T-helper 17 cell (primary cell): ENCODE measurements at places on chromosomes 16 and 17.
A peak's percentile ranks its signal among the peaks of the same experiment; 100 is the strongest.

DNA sequence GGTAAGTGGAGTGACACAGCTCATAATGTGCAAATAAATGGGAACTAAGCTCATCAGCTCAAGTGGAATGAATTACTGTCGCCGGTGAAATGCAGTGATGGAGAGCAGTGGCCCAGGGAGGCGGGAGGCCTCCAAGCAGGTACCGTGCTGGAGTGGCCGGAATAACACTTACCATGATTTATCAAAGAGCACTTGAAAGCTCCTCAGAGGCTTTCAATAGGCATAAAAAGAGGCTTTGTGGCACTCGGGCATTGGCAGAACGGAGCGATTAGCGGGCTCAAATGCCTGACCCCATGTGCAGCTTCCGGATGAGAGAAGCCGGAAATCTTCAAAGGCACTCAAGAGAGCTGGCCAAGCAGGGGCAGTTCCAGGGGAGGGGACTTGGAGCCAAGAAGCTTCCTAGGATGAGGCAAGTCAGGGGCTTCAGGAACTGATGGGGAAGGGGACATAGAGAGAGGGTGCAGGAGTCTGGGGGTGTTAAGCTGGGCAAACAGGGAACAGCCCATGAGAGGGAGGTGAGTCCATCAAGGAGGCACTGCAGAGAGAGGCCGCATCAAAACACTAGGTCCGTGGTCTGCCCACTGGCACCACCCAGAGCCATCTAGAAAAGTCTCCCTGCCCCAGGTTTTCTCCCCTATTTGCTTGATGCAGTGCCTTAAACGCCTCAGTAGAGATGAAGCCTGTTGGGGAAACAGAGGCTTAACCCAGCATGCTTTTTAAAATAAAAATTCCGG lies 144.0 kb upstream of the IRX6 start:
- DNase-seq, result no peak

DNA sequence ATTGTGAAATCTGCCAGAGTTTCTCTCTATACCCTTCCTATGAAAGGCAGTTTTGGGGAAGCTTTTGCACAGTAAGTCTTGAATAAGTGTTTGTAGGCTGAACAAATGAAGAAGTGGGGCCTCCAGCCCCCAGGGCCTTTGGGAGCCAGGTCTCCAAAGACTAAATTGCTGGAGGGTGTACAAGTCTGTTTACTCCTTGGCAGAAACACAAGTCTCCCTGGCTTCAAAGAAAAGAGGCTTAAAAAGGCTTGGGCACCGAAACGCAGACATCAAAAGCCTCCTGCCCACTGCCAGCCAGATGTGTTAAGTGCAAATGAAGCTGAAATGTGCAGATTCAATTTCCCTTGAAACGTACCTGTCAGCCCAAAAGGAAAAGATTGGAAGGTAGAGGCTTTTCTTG lies 146.3 kb downstream of the TMEM132E start:
- DNase-seq, result no peak

DNA sequence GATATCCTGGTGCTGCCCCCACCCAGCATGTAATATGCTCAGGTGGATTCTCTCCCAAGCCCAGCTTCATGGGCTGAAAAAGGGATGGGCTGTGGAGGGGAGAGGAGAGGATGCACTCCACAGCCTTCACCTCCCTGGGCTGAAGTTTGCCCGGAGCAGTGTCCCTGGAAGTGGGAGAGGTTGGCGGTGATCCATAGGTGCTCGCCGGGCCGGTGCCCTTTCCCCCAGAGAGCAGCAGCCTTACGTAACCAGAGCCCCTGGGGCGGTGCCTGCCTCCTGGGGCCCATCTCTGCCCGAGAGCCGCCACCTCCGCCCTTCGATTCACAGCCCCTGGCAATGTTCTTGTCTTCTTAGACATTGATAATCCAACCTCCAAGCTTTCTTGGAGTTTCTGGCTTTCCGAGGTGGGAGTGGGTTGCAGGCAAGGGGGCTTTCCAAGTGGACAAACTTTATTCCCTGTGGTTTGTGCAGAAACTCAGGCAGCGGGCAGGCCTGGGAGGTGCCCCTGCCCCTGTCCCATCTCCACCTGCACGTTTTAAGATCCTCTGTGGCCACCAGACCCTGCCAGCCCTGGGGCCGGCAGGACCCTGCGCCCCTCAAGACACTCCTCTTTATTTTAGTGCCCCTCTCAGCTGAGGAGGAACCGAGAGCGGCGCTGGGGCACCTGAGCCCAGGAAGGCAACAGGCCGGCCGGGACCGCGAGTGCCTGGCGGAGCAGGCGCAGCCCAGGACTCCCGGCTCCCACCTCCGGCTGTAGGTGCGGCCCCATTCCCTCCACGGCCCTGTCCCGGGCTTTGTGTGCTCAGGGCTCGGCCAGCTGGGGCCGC lies 3.1 kb upstream of the WDR90 start:
- DNase-seq, result no peak

DNA sequence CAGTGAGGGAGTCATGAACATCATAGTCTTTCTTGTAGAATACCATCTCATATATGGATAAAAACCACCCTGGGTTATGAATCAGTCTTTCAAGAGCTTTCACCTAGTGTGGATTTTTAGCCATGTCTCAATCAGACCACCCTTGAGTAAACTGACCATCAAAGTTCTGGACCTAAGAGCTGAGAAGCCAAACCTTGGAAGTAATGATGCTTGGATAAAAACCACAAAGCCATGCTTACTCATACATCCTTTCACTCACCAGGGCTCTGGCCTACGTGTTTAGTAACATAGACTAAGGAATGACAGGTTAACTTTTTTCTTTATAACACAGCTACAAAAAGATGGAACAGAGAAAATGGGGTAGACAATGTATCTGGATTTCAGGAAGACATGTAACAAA lies 167.2 kb downstream of the STX8 start:
- DNase-seq, result no peak

GRCh38 chr17:65557349-65558310 lies 3.8 kb downstream of the AXIN2 start:
- peak; percentile 42 for DNase-seq

DNA sequence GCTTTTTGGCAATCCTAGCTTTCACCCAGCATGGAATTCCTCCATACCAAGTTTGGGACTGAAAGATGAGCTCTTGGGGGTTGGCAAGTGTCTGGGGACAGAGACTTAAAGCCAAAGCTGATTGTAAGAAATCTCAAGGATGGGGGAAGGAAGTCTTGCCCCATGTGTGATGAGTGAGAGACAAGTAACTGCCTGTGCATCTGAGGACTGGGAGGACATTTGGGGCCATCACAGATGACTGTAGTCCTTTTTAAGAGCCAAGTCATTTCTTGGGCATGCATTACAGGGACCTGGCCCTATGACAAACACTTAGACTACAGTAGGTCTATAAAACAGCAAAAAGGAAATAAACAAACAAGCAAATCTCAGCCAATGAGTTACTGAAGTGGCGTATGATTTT lies 36.3 kb upstream of the CCL2 start:
- DNase-seq, result no peak

DNA sequence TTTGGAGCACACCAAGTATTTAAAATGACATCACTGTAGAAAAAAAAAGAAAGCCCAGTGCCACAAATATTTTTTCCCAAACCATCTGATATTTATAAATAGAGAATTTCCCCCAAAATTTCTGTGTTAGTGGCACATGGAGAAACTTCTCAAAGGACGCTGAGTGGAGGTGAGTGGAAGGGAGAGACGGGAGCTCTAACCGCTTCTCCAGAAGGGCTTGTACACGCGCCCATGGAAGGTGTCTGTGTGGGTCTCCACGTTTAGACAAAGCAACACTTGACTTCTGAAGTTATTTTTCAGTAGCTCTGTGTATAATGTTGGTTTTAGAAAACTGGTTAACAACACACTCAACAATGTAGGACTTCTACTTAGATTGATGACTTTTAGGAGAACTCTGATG lies 1.0 kb downstream of the MYOCD start:
- no peak for DNase-seq

DNA sequence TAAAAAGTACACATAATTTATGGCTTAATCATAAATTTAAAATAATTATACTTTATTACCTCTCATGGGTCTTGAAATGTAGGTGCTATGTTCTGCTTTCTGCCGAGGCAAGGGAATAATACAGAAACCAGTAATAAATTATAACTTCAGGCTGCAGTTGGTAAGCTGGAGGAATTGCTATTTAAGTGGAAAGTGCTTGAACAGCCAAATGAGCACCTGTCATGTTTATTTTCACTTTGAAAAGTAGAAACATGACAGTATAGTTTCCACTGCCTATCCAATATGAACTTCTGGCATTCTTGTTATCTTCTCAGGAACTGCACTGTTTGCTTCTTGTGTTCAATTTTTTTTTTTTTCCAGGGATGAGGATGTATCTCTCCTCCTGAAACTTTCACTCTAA lies 146.0 kb downstream of the FTO start:
- no peak for DNase-seq

DNA sequence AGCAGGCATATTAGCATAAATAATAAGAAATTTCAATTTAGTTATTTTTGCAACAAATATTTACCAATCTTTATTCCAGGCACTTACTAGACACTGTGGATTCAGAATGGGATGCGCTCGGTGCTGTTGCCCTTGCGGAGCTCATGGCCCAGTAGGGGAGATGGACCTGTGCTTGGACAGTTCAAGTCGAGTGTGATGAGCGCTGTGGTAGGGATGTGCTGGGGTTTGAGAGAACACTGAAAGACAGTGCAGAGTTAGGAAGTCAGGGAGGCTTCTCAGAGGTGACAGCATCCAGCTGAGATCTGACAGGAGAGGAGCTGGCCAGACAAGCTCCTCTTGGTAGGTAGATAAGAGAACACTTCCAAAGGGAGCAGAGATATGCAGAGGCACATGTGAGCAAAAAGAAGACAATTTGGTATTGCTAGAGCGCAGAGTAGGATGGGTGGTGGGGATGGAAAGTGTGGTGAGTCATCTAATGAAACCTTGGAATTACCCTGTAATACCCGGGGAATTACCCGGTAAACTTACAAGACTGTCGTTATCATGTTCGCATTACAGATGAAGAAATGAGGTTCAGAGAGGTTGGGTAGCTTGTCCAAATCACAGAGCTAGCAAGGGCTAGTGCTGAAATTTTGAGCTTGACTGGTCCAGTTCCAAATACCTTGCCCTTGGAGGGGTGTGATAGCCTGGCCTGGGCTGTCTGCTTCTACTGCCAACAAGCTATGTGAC lies 298.1 kb upstream of the N4BP1 start:
- DNase-seq, result no peak

- DNase-seq, result no peak
Observed at GRCh38 chr17:79811011-79811867, 14.4 kb upstream of the CBX8 start.

GRCh38 chr17:35566968-35567367 lies 6.3 kb upstream of the SLFN14 start:
- no peak for DNase-seq

DNA sequence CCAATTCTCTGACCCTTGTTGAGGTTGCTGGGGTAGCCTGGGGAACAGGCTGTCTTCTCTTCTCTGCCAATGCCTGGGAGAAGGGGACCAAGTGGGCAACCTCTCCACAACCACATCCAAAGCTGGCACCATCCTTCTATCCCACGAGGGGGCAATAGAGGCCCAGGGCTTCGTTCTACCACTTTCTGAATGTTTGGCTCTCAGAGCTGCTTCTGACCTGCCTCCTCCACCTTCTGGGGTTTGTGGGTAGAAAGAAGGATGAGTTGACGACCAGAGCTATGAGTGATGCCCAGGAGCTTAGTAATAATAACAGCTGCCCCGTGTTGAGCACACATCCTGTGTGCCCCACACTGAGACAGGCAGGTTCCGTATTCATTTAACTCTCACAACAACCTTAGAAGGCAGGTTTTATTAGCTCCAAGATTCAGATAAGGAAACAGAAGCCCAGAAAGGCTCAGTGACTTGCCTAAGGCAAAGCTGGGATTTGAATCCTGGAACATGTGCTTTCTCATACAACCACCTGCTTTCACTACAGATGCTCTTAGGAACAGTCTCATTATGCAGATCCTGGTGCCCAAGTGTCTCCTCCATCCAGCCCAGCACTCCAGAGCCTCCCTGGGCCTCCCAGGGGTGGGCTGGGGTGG lies 11.1 kb downstream of the TSPOAP1 start:
- DNase-seq, result peak; percentile 63

DNA sequence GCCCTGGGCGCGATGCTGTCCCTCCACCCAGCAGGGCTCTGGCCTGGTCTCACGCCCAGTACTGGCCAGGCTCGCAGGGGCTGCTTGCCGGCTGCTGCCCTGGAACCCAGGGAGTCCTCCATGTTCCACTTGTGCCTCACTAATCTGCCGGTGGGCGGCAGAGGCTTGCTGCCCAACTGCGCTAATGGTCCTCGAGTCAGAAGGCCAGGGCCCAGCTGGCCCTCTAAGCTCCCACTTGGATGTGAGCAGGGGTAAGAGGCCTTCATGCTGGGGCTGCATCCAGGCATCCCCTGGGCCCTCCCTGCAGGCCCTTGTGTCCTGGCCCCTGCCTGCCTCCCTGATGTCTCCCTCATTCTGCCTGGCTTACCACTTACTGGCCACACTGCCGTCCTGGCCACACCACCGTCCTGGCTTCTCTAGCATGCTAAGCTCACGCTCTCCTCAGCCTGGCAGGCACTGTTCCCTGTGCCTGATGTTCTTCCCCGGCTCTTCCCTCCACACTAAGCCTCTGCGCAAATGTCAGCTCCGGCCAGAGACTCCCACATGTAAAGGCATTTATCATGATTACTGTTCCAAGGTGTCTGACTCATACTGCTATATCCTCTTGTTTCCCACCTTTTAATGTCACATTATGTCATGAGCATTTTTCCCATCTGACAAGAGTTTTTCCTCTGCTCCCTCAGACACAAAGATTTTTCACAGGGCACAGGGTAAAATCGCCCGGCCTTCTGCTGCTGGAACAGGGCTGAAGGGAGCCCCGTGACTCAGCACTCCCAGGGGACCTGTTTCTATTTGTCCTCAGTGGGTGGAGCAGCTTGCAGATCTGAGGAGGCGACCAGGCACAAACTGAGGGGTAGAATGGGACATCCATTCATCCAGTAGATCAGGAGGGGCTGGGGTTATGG lies 15.9 kb downstream of the B9D1 start:
- DNase-seq, result no peak

DNA sequence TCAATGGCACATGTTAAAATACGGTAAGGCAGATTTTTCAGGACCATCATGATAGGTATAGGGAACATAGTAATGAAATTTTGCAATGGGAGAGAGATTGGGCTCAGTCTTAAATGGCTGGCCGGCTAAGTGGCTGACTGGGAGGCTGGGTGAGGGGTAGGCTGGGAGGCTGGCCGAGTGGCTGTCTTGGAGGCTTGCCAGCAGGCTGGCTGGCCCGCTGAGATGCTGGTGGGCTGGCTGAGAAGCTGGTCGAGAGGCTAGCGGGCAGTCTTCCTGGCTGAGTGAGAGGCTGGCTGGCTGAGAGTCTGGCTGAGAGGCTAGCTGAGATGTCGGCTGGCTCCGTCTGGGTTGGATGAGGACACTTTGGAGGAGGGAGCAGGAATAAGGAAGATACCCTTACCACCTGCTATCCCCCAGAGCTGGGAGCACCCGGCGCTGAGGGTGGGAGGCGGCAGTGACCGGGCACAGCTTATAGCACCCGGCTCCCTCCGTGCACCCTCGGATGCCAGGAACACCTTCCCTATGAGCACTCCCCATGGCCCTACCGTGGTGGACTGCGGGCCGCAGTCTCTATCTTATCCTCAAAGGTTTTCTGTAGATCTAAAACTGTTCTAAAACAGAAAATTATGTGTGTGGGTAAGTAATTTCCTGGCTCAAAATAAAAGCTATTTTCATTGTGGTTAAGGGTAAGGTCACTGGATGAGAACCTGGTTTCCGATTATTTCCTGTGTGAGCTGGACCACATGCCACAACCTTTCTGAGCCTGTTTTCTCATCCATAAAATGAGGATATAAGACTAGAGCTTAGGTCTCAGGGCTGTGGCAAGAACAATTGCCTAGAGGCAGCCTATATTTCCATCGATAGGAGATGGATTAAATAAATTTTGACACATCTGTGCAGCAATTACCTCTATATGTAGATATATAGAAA lies 34.5 kb upstream of the TMC5 start:
- no peak for DNase-seq
